ENCODE measurements at places on chromosomes 1 and 21.

- no peak for DNase-seq
These were observed 24.6 kb upstream of the TRAPPC10 start for GRCh38 chr21:43987509-43987908.

DNA sequence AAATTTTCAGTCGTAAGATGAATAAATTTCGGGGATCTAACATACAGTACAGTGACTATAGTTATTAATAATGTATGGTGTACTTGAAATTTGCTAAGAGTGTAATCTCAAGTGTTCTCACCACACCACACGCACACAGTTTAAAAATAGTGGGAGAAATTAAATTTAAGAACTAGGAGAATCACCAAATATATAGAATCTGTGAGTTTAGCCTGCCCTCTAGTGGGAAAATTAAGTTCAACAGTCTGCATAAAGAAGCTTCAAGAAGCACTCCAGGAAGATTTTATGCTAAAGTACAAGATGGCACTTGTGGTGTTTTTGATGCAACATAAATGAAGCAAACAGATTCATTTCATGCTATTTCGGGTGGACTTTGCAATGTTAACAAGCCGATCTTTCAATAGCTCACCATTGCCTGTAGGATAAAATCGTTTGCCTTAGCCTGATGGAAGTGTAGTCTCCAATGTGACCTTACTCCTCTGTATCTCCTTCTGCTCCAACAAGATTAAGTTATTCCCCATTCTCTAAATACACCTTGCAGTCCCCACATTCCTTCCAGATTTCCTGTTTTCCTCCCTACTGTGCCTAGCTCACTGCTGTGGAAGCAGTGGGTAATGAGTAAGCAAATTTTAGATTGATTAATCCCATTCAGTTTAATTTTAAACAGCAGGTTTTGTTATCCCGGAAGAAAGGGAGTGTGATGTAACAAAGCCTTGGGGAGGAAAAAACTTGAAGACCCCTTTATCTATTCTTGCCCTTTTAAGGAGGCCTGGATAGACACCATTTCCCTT is 8.7 kb upstream of the PIK3C2B start:
- DNase-seq = no peak

GRCh38 chr1:73998348-73998959 is 199.5 kb downstream of the LRRIQ3 start:
- DNase-seq = no peak

- DNase-seq = no peak
These were observed 184.3 kb upstream of the RGS18 start for GRCh38 chr1:191974004-191974403.

DNA sequence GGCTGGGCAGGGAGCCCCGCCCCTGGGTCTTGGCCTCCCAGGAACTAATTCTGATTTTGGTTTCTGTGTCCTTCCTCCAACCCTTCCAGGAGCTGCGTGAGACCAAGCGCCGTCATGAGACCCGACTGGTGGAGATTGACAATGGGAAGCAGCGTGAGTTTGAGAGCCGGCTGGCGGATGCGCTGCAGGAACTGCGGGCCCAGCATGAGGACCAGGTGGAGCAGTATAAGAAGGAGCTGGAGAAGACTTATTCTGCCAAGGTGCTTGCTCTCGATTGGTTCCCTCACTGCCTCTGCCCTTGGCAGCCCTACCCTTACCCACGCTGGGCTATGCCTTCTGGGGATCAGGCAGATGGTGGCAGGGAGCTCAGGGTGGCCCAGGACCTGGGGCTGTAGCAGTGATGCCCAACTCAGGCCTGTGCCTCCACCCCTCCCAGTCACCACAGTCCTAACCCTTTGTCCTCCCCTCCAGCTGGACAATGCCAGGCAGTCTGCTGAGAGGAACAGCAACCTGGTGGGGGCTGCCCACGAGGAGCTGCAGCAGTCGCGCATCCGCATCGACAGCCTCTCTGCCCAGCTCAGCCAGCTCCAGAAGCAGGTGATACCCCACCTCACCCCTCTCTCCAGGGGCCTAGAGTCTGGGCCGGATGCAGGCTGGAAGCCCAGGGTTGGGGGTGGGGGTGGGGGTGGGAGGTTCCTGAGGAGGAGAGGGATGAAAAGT is 18.5 kb upstream of the SEMA4A start:
- DNase-seq = no peak

Data from type B pancreatic cell (in vitro differentiated cells).